ENCODE measurements at places on chromosomes 2 and 18.

GRCh38 chr2:163775304-163775703 lies 39.5 kb upstream of the FIGN start:
- DNase-seq, result no peak

- DNase-seq, result no peak
These were observed 113.0 kb downstream of the RND3 start for GRCh38 chr2:150374492-150374891.

- DNase-seq, result no peak
These were observed 7.2 kb downstream of the PMS1 start for GRCh38 chr2:189791338-189792042.

DNA sequence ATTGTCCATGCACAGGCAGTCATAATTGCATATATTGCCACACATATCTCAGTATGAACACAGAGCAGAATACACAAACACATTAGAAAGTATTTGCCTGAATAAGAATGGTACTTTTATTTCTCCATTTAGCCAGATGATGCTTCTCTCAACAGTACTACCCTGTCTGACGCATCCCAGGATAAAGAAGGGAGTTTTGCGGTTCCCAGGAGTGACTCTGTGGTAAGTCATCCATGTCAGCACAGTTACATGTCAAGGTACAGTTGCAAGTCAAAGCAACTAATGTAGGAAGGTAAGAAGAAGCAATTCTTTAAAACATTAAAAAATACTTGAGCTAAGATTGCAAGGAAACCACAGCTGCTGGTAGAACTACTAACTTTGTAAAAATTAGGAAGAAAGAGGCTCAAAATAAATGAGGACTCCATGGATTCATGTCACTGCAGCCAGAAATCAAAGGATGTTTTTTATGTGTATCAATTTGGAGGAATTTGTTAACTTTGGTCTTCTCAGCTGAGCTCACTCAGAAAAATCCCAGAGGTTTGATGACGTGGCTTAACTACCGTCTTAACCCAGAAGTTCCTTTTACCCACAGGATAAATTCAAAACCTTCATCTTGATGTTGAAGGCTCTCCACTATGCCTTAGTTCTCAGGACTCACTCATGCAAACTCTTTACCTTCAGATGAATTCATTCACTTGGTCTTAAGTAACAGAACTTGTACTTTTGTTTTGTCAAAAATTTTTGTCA lies 130.3 kb downstream of the ARHGAP28 start:
- DNase-seq, result no peak

GRCh38 chr2:28643911-28644334 lies 107.7 kb upstream of the PPP1CB start:
- no peak for DNase-seq

All from activated T-cell treated with anti-CD3 and anti-CD28 coated beads, Interleukin-2, amount 50 U/mL, for 1 hour (primary cell).